ENCODE measurements at places on chromosomes 2 and 18.

GRCh38 chr2:224997802-224998201, 44.5 kb downstream of the DOCK10 start:
- no peak for DNase-seq

- DNase-seq, result no peak
Measured at GRCh38 chr2:172200495-172201085, 97.9 kb upstream of the DLX2 start.

- no peak for DNase-seq
Measured at GRCh38 chr18:49968644-49969309, 155.4 kb upstream of the ACAA2 start.

DNA sequence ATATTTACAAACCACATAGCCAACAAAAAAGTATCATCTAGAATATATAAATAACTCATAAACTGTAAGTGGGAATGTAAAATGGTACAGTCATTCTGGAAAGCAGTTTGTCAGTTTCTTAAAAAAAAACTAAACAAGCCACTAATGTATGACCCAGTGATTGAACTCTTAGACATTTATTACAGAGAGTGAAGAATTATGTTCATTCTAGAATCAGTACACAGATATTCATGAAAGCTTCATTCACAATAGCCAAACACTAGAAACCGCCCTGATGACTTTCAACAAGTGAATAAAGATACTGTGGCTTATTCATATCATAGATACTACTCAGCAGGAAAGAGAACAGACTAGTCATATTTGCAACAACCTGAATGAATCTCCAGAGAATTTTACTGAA, 1541.5 kb downstream of the LRP1B start:
- no peak for DNase-seq

- DNase-seq, result no peak
Measured at GRCh38 chr18:69992776-69993175, 45.1 kb upstream of the CD226 start.

DNA sequence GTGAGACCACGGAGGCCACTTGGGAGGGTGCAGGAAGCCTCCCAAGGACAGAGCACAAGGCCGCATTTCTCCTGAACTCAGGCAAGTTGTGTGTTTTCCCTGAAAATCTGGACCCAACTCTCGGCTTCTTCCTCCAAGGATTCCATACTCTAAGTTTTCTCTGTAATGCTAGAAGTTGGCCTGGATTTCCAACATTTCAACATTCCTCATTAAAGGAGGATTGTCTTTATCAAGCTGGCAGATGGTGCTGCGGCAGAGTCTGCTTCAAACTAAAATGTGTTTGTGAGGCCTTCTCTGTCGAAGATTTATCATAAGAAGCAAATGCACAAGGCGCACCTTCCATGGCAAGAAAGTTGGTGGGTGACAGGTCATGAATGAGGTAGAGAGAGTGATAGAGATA, 94.4 kb upstream of the SATB2 start:
- no peak for DNase-seq

DNA sequence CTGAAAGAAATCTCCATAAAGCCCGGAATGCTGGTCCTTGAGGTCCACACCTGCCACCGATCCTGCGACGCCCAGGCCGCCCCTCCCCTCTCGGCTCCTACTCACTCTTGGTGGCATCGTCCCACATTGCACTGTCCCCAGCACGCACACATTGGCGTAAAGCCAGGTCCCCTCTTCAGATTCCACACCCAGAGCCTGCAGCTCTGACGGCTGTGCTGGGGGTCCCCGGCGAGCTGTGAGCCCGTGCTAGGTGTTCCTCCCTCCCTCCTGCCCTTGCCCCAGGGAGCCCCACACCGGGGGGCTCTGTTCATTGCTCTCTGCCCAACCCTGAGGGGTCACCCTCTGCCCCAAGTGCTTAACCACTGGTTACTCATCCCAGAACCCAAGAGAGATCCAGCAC, 8.5 kb downstream of the TPO start:
- no peak for DNase-seq

DNA sequence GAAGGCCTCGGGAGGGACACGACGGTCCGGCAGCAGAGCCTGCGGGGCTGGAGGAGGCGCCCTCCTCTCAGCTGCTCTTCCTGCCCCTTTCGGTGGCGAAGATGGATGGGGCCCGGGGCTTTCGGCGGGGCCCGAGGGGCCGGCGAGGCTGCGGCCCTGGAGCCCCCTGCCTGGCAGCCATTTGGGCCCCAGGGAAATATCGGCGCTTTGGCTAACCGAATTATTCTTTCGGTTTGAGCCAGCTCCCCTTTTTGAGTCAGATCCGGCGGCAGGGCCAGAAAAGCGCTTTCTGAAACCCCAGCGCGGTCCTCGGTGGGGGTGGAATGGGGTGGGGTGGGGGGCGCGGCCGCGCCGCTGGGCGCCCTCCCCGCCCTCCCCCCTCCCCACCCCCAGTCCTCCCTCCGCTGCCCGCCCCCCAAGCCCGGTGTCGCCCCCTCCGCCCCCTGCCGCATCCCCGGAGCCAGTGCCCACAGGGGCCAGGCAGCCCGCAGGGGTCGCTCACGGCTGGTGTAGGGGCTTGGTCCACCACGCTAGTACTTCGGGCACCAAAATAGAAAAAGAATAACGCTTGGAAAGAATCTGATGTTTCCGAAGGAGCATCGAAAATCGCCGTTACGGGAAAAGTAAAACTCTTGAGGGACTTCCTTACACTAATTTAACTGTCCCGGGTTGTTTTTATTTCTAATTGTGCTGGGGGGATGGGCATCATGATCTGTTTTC, 9.1 kb upstream of the ARID5A start:
- DNase-seq, result peak; percentile 66

GRCh38 chr2:111678161-111678560, 205.8 kb downstream of the ANAPC1 start:
- no peak for DNase-seq

Data from left hindlimb (tissue), 1 donor.